Activated CD4-positive, alpha-beta T cell treated with anti-CD3 and anti-CD28 coated beads, Interleukin-2, amount 10 ng/mL, durations not matched to agents 7 days and 5 days (primary cell): ENCODE measurements at places on chromosomes 13 and 19. TPM values are rescaled to one million over a fixed set of nuclear protein-coding genes. Genes with fewer than 3 reads are reported as not detected.

DNA sequence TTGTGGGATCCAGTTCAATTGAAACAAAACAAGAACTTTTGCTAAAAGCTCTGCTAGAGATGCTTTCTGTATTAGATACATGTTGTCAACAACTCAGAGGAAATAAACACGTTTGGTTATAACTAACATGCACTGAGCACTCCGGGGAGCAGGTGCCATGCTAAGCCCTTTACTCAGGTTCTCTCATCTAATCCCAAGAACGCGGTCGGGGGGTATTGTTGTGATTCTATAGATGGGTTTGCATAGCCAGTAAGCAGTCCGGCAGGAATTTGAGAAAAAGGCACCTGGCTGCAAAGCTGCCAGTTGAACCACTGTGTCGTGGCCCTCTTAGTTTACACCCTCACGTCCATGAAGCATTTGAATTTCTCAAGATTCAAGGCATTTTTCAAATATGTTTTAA lies 24.3 kb upstream of the SPACA7 start:
- no peak for DNase-seq
- H3K36me3 ChIP-seq: no peaks in the 10 kb centered on the region
- H3K27me3 ChIP-seq: peaks cover 8% of the 10 kb centered on the region
- no peaks in the 10 kb centered on the region for H3K4me1 ChIP-seq
- H3K4me3 ChIP-seq: no peak overlapping the region
- H3K27ac ChIP-seq: no peak overlapping the region

- no peak overlapping the region for H3K4me3 ChIP-seq
- H3K36me3 ChIP-seq: no peaks in the 10 kb centered on the region
- peaks cover 2% of the 10 kb centered on the region for H3K27me3 ChIP-seq
- H3K27ac ChIP-seq: no peak overlapping the region
- DNase-seq: no peak
- H3K4me1 ChIP-seq: peaks cover 23% of the 10 kb centered on the region
These were observed 68.4 kb upstream of the UBL3 start for GRCh38 chr13:29918845-29919244.

DNA sequence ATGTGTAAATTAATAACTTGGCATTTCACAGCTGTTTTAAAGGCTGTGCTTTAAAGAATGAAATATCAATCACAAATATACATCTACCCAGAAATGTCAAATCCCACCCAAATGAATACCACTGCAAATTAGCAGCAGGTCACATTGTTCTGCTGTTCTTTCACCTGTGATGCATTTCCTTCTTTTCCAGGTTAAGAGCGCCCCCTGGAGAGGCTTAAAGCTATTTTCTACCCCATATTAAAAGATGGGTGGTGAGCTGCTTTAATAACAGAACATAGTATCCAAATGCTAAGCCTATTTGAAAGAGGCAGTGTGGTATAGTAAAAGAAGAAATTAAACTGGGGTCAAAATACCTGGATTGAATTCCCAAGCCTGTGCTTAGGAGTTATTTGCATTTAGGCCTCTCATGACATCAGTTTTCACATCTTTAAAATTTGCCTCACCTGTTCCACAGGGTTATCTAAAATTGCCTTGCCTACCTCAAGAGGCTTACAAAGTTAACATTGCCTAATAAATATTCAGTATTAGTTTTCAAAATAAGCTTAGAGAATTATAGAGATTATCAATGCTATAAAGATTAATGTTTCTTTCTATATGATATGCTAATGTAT lies 396.9 kb upstream of the SLITRK5 start:
- H3K36me3 ChIP-seq: no peaks in the 10 kb centered on the region
- no peaks in the 10 kb centered on the region for H3K27me3 ChIP-seq
- no peak overlapping the region for H3K27ac ChIP-seq

- H3K36me3 ChIP-seq: no peaks in the 10 kb centered on the region
- no peak overlapping the region for H3K4me3 ChIP-seq
- H3K27ac ChIP-seq: no peak overlapping the region
- no peaks in the 10 kb centered on the region for H3K27me3 ChIP-seq
These were observed 666.7 kb upstream of the MIR17HG start for GRCh38 chr13:90680826-90681225.

- no peaks in the 10 kb centered on the region for H3K4me1 ChIP-seq
- DNase-seq: no peak
- no peaks in the 10 kb centered on the region for H3K27me3 ChIP-seq
- no peaks in the 10 kb centered on the region for H3K36me3 ChIP-seq
- no peak overlapping the region for H3K27ac ChIP-seq
These were observed 55.2 kb downstream of the MIPEP start for GRCh38 chr13:23833733-23834611.

GRCh38 chr19:46530636-46531035 lies 35.0 kb upstream of the PNMA8B start:
- no peak for DNase-seq
- H3K36me3 ChIP-seq: peaks cover 7% of the 10 kb centered on the region
- H3K27me3 ChIP-seq: peaks cover 5% of the 10 kb centered on the region
- peak overlapping the region; percentile 83 for H3K27ac ChIP-seq
- H3K4me3 ChIP-seq: no peak overlapping the region
- peaks cover 35% of the 10 kb centered on the region for H3K4me1 ChIP-seq

DNA sequence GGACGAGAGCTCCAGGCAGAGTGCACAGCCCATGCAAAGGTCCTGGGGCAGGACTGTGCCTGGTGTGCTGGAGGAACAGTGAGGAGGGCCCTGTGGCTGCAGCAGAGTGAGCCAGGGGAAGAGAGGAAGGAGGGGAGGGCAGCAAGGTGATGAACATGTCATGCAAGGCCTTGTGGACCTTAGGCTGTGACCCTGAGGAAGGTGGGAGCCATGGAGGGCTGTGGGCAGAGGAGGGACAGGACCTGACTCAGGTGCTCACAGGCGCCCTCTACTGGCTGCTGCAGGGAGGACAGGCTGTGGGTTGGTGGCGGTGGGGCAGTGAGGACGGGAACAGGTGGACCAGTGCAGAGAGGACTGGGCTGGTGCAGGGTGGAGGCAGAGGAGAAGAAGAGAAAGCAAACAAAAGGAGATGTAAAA lies 170.3 kb downstream of the PTPRS start:
- no peaks in the 10 kb centered on the region for H3K36me3 ChIP-seq
- no peaks in the 10 kb centered on the region for H3K4me1 ChIP-seq
- H3K27me3 ChIP-seq: peaks cover 8% of the 10 kb centered on the region
- no peak overlapping the region for H3K4me3 ChIP-seq

DNA sequence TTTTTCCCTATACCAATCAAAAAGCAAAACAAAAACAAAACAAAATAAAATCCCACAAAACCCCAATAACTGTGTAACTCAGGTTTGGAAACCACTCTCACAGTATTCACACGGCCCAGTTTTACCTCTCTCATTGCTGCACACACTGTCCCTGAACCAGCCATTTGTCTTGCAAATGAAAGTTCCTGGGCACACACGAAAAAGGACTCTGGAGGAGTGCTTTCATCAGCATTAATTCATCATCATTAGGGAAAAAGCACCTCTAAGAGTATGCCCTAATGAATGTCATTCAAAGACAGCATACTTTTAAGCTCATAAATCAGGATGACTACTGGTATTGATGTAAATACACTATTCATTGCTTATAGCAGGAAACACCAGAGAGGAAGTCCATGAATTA lies 306.3 kb downstream of the DNAJC15 start:
- no peaks in the 10 kb centered on the region for H3K4me1 ChIP-seq
- H3K27me3 ChIP-seq: peaks cover 5% of the 10 kb centered on the region
- H3K36me3 ChIP-seq: no peaks in the 10 kb centered on the region
- H3K27ac ChIP-seq: no peak overlapping the region
- no peak overlapping the region for H3K4me3 ChIP-seq

DNA sequence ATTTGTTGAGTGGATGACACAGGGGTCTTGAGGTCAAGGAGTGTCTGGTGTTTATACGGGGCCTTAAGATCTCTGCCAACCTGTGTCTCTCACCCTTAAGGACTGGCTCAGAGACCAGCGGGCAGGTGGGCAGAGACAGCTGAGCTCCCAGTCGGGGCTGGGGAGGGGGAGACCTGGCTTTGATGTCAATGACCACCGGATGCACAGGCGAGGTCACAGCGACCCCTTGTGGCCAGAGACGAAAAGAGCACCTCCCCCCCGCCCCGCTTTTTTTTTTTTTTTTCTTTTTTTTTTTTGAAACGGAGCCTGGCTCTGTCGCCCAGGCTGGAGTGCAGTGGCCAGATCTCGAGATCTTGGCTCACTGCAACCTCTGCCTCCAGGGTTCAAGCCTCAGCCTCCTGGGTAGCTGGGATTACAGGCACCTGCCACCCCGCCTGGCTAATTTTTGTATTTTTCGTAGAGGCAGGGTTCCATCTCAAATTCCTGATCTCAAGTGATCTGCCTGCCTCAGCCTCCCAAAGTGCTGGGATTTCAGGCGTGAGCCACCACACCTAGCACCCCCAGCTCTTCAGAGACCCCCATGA lies 12.1 kb upstream of the KLK14 start:
- H3K4me1 ChIP-seq: peaks cover 17% of the 10 kb centered on the region
- H3K27ac ChIP-seq: no peak overlapping the region
- H3K27me3 ChIP-seq: no peaks in the 10 kb centered on the region
- H3K4me3 ChIP-seq: no peak overlapping the region

DNA sequence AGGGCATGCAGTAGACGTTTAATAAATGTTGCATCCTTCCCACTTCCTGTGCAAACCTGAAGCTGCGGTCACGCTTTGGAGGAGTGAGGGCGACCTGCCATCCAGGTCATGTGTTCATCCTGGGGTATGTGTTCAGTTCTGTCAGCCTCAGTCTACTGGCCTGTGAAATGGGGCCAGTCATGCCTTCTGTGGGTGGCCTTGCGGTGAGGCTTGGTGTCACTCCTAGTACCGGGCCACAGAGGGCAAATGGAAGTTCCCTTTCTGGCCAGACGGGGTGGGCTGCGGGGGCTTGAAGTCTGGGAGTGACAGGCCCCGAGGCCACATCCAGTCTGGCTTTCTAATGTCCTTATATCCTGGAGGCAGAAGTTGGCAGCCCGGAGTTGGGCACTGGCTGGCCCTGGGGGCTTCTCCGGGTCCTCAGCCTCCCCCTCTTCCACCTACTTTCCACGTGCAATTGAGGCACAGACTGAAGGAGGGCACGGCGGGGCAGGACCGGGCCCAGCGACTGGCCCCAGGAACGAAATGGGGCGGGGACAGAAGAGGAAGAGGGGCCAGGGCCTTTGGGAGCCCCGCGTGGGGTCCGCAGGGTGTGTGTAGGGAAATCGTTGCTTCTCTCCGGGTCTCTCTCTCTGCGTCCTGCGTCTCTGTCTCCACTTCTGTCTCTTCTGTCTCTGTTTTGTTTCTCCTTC lies 11.1 kb downstream of the PDE4A start:
- H3K4me1 ChIP-seq: peaks cover 57% of the 10 kb centered on the region
- peaks cover 38% of the 10 kb centered on the region for H3K27me3 ChIP-seq
- DNase-seq: peak; percentile 49
- H3K36me3 ChIP-seq: peaks cover 9% of the 10 kb centered on the region

GRCh38 chr13:49622174-49622946 lies 5.9 kb upstream of the ARL11 start:
- no peak for DNase-seq
- peaks cover 4% of the 10 kb centered on the region for H3K4me1 ChIP-seq
- no peak overlapping the region for H3K27ac ChIP-seq
- H3K27me3 ChIP-seq: peaks cover 3% of the 10 kb centered on the region
- no peak overlapping the region for H3K4me3 ChIP-seq

- H3K4me3 ChIP-seq: no peak overlapping the region
- H3K27me3 ChIP-seq: no peaks in the 10 kb centered on the region
- peaks cover 29% of the 10 kb centered on the region for H3K36me3 ChIP-seq
These were observed 31.6 kb downstream of the USP12 start for GRCh38 chr13:27140060-27140459.

- peaks cover 20% of the 10 kb centered on the region for H3K36me3 ChIP-seq
- H3K4me1 ChIP-seq: peaks cover 4% of the 10 kb centered on the region
- H3K27ac ChIP-seq: no peak overlapping the region
- H3K27me3 ChIP-seq: no peaks in the 10 kb centered on the region
- no peak overlapping the region for H3K4me3 ChIP-seq
These were observed 18.7 kb downstream of the TMEM161A start for GRCh38 chr19:19119325-19120237.

DNA sequence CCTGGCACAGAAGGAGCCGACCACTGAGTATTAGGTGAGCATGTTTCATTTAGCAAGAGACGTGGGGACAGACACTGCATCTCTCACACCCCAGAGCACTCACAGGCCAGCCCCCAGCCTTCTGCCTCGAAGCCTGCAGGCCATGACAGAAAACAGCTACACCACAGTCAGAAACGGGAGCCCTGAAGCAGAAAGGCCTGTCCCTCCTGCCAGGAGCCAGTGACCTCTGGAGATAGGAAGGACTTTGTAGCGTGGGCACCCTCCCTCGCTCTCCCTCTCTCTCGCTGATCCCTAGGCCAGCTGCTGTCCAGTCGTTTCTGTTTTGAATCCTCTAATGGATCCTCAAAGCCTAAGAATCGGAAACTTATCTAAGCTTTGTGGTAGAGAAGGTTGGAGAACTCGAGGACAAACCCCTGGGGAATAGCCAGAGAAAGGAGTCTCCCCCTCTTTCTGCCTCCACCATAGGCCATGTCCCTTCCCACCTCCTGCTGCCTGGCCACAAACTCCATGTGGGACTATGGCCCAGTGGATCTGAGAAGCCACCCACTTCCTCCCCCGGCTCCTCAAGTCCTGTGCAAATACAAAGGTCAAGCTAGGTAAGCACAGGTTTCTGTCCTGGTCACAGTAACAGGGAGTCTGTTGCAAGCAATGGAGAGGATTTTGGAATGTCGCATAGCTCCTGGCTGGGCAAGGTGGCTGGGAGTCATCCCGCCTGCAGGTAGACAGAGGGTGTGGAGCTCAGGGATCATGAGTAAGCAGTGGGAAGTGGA lies 95.1 kb downstream of the NUFIP1 start:
- H3K27me3 ChIP-seq: no peaks in the 10 kb centered on the region
- no peaks in the 10 kb centered on the region for H3K4me1 ChIP-seq
- H3K27ac ChIP-seq: no peak overlapping the region

The ZNF547 gene
- total RNA-seq: 4.6 TPM

The SHISA2 gene
- 0.35 TPM for total RNA-seq

The CDC37 gene
- total RNA-seq: 200 TPM

The RNF225 gene
- total RNA-seq: 0.35 TPM

The ERCC1 gene
- total RNA-seq: 66.1 TPM

The CDX2 gene
- total RNA-seq: not detected

The SULT2A1 gene
- total RNA-seq: not detected

The FLT1 gene
- 0.71 TPM for total RNA-seq

The MAB21L1 gene
- total RNA-seq: not detected

The ZNF610 gene
- 2.8 TPM for total RNA-seq
